ENCODE measurements at places on chromosomes 7 and 10. TPM values are rescaled to one million over a fixed set of nuclear protein-coding genes. Genes with fewer than 3 reads are reported as not detected.

IFIT2 gene
- 0.40 TPM for total RNA-seq

SNX10 gene
- total RNA-seq, result 9.9 TPM

SLC18A3 gene
- total RNA-seq, result not detected

TCERG1L gene
- total RNA-seq, result 6.9 TPM

CHRM2 gene
- total RNA-seq, result 0.17 TPM

COG5 gene
- total RNA-seq, result 18.1 TPM

TMEM178B gene
- total RNA-seq, result 15.8 TPM

CTAGE6 gene
- 0.13 TPM for total RNA-seq

IGFBP1 gene
- total RNA-seq, result not detected

C10orf67 gene
- total RNA-seq, result 0.11 TPM

PVRIG gene
- total RNA-seq, result not detected

MYPN gene
- not detected for total RNA-seq

PIK3CG gene
- not detected for total RNA-seq

LRRC61 gene
- 1.0 TPM for total RNA-seq

RPEL1 gene
- not detected for total RNA-seq

CHAT gene
- total RNA-seq, result not detected

ARMS2 gene
- not detected for total RNA-seq

PNLIPRP3 gene
- not detected for total RNA-seq

NPFFR1 gene
- 0.06 TPM for total RNA-seq

SLC4A2 gene
- 148 TPM for total RNA-seq

GALNT17 gene
- 47.0 TPM for total RNA-seq

NHLRC2 gene
- total RNA-seq, result 21.6 TPM

GPR26 gene
- total RNA-seq, result 0.09 TPM

H2BK1 gene
- not detected for total RNA-seq

UTF1 gene
- 21.7 TPM for total RNA-seq

MKLN1 gene
- total RNA-seq, result 45.9 TPM

FANK1 gene
- not detected for total RNA-seq

KIF20B gene
- total RNA-seq, result 72.0 TPM

WDR86 gene
- total RNA-seq, result 15.8 TPM

NODAL gene
- total RNA-seq, result 6.3 TPM

AKR1C8 gene
- not detected for total RNA-seq

PPP1R17 gene
- 2.5 TPM for total RNA-seq

NUDT13 gene
- 1.9 TPM for total RNA-seq

CDC14C gene
- not detected for total RNA-seq

LMTK2 gene
- 26.8 TPM for total RNA-seq
